ENCODE measurements at places on chromosomes 5 and 9. TPM values are rescaled to one million over a fixed set of nuclear protein-coding genes. Genes with fewer than 3 reads are reported as not detected.

CNTNAP3 gene
- total RNA-seq = not detected

NINJ1 gene
- 110 TPM for total RNA-seq

RBM22 gene
- total RNA-seq = 78.4 TPM

SARDH gene
- 0.54 TPM for total RNA-seq

CYSRT1 gene
- 0.68 TPM for total RNA-seq

FBXW2 gene
- 87.9 TPM for total RNA-seq

GABRA1 gene
- not detected for total RNA-seq

IL33 gene
- total RNA-seq = not detected

- DNase-seq = no peak
Observed at GRCh38 chr5:101517795-101518194, 614.7 kb upstream of the ST8SIA4 start.

GRCh38 chr9:74056023-74056422 is 441.1 kb upstream of the RORB start:
- DNase-seq = no peak

GRCh38 chr5:109307456-109307855 is 102.3 kb downstream of the PJA2 start:
- no peak for DNase-seq

- DNase-seq = peak; percentile 78
Observed at GRCh38 chr9:35729700-35730485, 2.1 kb downstream of the TLN1 start.

GRCh38 chr5:158145827-158146226 is 286.9 kb upstream of the CLINT1 start:
- no peak for DNase-seq

DNA sequence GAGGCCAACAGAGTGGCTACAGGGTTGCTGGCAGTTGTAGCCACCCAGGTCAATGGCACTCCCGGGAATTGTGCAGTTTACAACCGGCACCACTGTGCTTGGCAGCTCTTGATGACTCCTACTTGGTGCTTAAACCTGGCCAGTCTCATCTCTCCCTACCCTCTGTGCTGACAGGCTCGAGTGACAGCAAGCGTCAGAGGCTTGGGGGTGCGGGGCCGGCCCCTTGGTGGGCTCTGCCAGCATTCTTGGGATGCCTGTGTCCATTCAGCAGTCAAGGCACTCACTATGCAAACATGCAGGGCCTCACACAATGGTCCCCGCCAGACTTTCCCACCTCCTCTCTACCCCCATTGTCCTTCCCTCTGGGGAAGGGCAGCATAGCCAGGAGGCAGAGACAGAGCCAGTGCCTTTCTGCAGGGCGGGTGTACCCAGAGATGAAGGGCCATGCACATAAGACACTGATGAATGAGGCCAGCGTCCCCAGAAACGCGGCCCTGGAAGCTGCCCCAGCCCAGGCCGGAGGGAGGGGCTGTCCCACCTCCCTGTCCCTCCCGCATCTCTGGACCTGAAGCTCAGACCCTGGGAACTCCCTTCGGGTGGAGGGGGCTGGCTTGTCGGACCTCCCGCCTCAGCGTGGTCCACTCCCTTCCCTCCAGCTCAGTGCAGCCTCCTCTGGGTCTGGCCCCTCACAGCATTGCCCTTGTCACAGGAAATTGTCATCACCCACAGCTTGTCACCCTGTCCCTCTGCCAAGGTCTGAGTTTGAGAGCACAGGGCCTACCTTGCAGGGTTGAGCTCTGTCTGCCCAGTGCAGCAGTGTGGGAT is 26.4 kb upstream of the NOTCH1 start:
- no peak for DNase-seq

DNA sequence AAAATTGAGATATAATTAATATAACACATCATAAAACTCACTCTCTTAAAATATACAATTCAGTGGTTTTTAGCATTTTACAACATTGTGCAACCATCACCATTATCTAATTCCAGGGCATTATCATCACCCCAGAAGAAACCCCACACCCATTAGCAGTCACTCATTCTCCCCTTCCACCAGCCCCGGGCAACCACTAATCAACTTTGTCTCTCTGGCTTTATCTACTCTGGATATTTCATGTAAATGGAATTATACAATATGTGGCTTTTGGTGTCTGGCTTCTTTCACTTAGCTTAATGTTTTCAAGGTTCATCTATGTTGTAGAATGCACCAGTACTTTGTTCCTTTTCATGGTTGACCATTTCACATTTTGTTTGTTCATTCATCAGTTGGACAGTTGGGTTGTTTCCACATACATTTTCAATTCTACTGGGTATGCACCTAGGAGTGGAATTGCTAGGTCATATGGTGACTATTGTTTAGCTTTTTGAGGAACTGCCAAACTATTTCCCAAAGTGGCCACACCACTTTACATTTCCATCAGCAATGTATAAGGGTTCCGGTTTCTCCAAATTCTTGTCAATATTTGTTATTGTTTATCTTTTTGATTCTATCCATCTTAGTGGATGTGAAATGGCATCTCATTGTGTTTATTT is 62.4 kb downstream of the MARCHF3 start:
- DNase-seq = no peak

GRCh38 chr9:114301798-114302565 is 20.9 kb upstream of the ORM1 start:
- no peak for DNase-seq

- DNase-seq = no peak
Observed at GRCh38 chr9:100459963-100460362, 13.0 kb upstream of the TMEFF1 start.

DNA sequence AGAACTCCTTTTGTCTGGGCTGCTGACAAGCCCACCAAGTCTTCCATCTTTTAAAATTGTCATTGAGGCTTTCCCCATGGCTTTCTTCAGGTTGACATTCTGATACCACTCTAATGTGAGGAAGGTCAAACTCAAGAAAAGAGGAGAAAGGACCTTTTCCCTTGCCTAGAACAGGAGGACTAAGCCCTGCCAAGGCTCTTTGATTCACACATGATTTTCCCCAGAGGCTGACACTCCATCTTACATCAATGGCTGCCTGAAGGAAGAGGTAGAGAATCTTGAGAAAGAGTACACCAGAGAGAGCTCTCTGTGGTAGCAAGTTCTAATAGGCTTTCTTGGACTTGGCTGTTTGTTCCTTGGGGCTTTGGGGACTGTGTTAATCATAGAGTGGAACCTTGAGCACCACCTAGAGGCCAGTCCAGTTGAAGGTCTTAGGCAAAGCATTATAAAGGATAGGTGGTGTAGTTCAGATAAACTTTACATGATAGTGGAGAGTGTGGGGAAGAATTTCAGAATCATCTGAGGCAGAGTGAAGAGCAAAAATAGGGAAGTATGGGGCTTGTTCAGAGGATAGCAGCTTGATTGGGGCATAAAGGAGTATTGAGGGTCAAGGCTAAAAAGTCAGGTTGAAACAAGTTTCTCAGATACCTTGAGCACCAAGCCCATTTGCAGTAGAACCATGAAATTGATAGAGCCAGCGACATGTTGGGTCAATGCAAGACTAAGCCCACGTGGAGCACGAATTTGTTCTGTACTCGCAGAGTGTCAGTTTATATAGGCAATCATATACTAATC is 36.7 kb downstream of the NDFIP1 start:
- peak; percentile 89 for DNase-seq

GRCh38 chr5:33398501-33398900 is 42.3 kb upstream of the TARS1 start:
- DNase-seq = no peak

All from activated CD4-positive, alpha-beta T cell treated with anti-CD3 and anti-CD28 coated beads, Interleukin-2, amount 10 ng/mL, durations not matched to agents 24 days and 14 days (primary cell).